NCI-H1417 treated with DMSO at 0.1 percent for 48 hours (cell line): ENCODE measurements at places on chromosomes 5 and 9.

DNA sequence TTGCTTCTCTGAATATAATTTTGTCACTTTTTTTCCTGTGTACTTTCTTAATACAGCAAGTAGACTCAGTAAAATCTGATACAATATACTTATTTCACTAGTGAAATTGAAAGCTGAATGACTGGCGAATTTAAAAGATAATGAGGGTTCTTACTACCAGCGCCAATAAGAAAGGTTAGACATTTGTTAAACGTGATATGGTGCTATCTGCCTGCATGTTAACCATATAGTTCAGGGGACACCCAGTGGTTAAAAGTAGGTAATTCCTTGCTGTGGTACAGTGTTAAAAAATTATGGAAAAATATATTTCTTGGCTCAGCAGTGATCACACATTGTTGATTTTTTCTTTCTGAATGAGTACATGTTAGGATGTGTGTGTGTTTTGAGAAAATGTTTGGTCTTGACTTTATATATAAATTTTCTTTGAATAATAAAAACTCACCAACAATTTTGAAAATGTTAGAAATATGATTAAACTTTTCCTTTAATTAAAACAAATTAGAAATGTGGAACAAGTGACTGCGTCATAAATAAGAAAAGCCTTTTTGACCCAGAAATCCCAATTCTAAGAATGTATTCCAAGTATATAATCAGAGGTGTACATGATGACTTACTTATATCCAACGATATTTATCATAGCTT is 25.8 kb downstream of the CAST start:
- no peak for DNase-seq

GRCh38 chr9:122200960-122201595 is 27.7 kb downstream of the LHX6 start:
- no peak for DNase-seq

DNA sequence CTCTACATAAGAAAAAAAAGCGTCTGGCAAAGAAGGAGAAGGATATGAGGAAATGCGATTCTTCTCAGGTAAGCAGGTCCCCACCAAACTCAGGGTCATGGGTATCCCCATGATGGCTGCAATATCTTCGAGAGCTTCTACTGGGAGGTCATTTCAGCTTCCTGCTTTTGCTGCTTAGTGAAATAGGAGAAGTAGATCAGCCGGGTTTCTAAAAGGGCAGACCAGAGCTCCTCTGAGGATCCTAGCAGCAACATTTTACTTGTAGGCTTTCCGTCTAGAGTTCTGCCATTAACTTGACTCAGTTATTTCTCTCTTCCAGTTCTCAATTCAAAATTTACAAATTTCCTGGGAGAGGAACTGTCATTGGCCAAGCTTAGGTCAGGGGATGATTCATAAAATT is 134.7 kb downstream of the DPYSL3 start:
- DNase-seq, result no peak

GRCh38 chr9:111320631-111321030 is 9.4 kb downstream of the OR2K2 start:
- no peak for DNase-seq

GRCh38 chr5:59001154-59001553 is 418.3 kb downstream of the RAB3C start:
- DNase-seq, result no peak

DNA sequence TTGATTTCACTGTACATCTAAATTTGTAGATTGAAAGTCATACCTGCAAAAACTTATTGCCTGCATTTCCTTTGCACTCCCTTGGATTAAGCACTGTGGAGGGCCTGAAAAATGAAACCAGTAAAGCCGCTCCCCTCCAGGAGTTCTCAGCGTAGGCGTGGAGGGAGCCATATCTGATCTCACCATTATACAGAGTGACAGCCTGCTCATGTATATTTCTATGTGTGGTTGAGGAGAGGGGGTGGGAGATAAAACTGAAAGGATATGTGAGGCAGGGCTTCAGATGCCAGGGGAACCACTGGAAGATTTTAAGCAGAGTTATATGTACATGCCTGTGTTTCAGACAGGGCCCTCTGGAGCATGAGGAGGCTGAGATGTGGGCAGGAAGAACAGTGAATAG is 303.0 kb downstream of the MSX2 start:
- DNase-seq, result no peak

- no peak for DNase-seq
Observed at GRCh38 chr5:71662381-71662780, 56.7 kb upstream of the CARTPT start.

- DNase-seq, result no peak
Observed at GRCh38 chr5:138772986-138773594, 19.9 kb downstream of the CTNNA1 start.

- no peak for DNase-seq
Observed at GRCh38 chr9:135281151-135281550, 193.7 kb downstream of the OLFM1 start.

- DNase-seq, result no peak
Observed at GRCh38 chr5:14242871-14243383, 99.8 kb downstream of the TRIO start.

DNA sequence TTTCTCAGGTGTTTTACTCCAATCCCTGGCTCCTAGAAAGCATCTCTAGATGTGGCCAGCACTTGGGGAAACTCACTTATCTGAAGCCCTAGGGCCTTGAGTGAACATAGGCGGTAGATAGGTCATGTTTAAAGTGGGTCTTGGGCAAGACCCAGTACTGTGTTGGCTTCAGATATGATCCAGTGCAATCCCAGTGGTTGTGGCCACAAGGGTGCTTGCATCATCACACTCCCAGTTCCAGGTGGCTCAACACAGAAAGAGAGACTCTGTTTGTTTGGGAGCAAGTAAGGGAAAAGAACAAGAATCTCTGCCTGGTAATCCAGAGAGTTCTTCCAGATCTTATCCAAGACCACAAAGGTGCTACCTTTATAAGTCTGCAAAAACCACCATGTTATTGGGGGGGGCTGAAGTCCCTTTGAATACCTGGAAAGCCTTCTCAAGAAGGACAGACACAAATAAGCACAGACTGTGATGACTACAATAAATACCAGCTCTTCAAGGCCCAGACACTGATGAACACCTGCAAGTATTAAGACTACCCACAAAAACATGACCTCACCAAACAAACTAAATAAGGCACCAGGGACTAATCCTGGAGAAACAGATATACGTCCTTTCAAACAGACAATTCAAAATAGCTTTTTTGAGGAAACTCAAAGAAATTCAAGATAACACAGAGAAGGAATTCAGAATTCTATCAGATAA is 114.7 kb downstream of the LURAP1L start:
- DNase-seq, result no peak

DNA sequence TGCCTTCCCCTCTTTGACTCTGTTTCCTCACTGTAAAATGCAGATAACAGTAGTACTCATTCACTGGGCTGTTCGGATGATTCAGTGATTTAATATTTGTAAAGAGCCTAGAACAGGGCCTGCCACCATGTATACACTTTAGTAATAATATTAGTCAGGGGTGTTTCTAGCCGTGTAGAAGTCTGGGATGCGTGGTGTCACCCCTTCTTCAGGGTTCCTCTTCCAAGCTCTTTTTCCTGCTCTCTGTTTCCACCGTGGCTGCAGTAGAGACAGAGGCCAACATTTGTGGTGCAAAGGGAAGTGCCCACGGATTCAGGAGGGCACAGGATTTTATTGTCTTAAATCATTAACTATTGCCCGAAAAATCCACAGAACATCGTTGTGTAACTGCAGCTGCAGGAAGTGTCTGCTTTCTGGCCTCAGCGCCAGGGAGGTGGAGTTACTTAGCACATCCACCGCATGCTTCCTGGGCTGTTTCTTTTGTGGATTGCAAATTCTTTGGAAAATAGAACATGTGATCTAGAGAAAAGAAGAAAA is 61.7 kb downstream of the TRIO start:
- no peak for DNase-seq
